ENCODE measurements at places on chromosomes 3 and 15.
A peak's percentile ranks its signal among the peaks of the same experiment; 100 is the strongest.

- DNase-seq, result no peak
These were observed 267.0 kb upstream of the CHRM5 start for GRCh38 chr15:33701304-33701696.

DNA sequence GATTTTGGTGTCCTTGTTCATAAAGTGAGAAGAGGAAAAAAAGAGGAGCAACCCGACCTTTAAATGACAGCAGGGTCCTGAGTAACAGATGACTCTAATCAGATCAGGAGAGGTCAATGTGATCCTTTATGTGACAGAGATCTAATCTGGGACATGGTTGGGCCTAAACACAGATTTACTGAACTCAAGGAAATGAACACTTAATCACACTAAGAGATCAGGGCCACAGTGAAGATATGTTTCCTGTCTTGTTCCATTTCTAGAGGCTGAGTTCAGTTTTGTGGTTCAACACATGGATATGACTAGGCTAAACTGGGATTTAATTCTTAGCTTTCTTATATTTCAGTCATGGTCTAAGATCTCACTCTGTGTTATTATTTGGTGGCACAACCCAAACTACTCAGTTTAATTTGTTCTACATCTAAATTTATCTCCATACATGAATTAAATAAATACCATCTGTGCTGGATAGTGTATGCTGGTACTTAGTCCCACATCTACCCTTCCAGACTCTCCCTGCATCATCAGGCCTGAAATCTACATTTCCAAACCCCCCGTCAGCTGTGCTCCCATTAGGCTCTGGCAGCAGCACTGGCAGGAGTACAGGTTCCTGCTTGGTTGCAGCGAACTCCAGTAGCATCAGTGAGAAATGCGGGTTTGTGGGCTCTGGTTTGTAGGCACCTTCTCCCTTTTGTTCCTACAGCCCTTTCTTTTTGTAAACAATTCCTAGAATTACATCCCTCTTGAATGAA is 22.6 kb downstream of the SFMBT1 start:
- no peak for DNase-seq

DNA sequence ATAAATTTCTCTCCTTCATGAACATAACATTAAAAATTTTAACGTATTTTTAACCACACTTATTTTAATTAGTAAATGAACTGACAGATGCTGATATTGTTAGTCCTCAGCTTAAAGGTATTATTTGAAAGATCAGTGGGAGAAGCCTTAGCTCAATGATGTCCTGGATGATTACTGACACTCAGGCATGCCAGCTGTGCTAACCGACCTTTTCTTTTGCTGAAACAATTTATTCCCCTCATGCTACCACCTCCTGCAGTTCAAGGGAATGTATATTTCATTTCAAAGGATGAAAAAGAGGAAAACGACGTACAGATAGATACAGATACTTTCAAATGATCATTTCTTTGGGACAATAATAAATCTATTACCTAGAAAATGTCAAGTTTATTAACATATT is 620.8 kb downstream of the FGF12 start:
- DNase-seq, result no peak

DNA sequence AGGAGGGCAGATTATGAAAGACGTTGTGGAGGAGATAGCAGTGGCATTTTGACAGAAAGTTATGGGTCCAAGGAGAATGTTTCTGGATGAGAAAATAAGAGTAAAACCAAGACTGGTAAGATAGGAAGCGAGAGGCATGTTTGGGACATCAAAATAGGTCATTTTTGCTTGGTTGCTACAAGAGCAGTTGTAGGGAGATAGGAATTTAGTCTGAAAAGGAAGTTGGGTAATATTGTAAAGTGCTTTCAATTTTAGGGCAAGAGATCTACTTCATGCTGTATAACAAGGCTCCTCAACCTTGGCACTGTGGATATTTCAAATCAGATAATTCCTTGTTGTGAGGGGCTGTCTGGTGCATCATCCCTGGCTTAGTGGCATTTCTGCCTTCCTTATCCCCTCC is 118.0 kb upstream of the DPH6 start:
- DNase-seq, result no peak

DNA sequence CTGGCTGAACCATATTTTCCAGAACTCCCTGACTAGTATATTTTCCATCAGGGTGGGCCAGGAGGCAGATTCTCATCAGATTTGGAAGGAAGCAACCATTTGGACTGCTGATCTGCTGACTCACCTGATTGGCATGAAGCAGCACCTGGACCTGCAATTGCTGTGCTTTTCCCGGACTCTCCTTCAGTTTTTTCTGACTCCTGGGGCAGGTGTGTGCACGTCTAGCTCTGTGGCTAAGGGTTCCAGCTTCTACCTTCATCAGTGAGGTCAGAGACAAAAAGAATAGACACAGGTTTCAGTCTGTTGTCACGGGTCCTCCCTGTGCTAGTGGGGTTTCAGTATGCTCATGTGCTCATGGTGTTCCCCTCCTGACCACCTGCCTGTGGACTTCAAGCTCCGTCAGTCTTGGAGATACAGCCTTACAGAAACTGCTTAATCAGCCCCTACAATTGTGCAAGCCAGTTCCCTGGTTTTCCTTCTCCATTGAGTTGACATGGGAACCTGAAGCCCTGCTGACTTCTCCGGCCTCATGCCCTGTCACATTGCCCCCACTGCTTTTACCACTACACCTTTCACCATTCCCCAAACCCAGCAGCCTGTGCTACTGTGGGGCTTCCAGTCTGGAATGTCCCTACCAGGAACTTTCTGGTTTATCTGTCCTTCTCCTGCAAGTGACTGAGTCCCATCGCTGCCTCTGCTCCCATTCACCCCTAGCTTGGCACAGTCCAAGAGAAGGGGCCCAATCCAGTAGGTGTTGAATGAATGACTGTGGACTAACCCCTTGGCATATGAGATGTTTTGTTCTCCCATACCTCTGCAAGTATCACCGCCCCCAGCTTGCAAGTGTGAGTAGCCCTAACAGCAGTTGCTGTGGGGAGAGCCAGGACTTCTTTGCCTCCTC is 31.7 kb downstream of the HMCES start:
- no peak for DNase-seq

- no peak for DNase-seq
These were observed 68.1 kb downstream of the TRIM69 start for GRCh38 chr15:44804298-44805046.

DNA sequence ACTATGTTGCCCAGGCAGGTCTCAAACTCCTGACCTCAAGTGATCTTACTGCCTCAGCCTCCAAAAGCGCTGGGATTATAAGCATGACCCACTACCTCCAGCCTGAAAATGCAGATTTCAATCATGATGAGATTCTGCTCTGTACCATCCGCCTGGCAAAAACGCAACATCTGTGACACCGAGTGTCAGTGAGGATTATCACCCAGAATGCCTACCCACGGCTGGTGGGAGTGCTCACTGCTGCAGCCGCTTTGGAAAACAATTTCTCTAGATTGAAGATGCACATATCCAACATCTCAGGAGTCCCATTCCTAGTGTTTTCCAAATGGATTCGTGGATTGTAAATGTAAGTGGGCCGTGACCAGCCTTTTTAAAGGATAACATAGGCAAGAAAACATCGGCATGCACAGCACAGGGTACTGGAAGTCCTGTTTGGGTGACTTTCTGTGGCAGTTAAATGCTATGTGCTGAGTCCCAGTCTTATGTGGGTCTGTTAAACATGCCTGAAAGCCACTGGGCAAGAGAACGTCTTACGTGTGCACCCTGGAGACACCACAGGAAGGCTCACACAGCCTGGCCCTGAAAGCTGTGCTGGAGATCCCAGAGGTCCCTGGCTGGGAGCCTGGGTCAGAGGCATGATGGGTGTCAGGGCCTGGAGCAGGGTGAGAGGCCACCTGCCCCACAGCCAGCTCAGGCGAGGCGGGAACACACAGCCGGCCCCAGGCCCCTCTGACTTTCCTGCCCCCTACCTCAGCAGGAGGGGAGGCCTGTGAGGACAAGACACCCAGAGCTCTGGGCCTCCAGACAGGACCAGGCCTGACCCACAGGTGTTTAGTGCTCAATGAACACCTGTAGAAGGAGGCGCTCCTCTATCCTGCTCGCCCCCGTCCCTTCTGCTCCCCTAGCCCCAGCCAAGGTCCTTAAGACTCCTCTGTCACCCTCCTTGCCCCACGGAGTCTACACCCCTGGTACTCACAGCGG is 918 bp downstream of the PRSS50 start:
- no peak for DNase-seq

DNA sequence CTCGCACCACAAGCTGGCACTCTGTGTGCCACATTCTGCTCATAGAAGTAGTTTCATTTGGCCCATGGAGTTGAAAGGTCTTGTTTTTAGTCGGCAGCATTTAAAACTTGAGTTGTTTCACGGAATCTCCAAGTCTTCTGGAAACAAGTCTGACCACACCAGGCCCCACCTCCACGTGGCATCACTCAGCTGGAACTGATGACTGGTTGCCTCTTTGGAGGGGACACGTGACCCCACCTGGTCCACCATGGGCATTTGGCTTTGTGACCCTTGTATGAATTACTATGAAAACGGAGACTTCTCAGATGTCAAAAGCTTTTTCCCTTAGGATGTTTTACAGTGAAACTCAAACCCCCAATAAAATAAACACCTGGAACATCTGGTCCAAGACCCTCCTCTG is 74.9 kb downstream of the NTRK3 start:
- no peak for DNase-seq

DNA sequence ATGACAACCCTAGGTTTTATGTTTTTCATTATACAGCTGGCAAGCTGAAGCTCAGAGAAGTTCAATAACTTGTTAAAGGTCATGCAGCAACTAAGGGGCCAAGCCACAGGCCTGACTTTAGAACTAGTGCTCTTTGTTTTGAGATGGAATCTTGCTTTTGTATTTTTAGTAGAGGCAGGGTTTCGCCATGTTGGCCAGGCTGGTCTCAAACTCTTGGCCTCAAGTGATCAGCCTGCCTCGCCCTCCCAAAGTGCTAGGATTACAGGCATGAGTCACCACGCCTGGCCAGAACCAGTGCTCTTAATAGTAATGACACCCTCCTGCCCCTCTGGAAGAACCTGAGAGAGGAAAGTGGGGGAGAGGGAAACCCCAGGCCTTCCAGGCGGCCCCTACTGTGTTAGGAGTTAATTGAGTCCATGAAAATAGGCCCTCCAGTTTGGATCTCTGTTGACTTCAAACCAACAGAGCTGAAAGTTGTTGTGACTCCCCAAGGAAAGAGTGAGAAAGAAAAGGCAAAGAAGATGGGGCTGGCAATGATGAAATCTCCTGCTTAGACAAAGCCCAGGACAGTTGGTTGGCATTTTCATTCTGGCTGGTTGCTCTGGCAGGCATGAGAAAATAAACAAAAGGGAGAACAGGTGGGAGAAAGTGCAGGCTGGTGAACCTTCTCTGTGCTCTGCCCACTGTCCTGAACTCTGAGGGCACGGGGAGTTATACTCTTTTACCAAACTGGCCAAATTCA is 3.6 kb upstream of the PRRT3 start:
- no peak for DNase-seq

- peak; percentile 69 for DNase-seq
These were observed 20.3 kb downstream of the GMPS start for GRCh38 chr3:155890671-155891190.

DNA sequence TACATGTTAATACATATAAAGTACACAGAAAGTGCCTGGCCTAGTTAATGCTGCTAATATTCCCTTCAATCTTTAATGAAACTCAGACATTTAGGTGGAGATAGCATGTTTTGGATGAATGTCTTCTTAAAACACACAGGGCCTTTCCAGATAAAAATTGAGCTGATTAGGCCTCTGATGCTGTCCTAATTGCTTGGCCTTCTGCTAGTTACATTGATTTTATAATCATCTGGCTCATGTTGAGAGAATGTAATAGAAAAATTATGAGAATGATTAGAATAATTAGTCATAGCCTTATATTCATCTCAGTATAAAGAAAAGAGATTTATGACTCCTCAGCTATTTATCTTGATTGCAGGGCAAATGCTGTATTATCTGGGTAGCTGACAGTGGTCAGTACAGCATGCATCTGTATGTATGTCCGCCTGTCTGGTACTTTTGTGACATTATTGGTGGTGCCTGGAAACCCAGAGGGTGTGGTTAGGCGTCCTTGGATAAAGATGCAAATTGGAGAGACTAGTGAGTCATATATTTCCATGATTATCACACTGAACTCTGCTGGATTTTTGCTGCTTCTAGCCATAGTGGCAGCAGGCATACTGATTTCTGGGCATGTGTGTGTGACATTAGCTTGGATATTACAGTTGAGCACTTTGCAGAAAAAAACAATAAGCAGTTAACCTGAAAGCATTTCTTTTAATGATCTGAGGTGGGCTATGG is 120.8 kb downstream of the FEZF2 start:
- DNase-seq, result no peak

- no peak for DNase-seq
These were observed 8.9 kb downstream of the CMTM6 start for GRCh38 chr3:32493437-32494414.

GRCh38 chr3:38524141-38524739 is 28.1 kb downstream of the EXOG start:
- DNase-seq, result no peak

- DNase-seq, result no peak
These were observed 81.8 kb downstream of the IL20RB start for GRCh38 chr3:137039570-137039969.

DNA sequence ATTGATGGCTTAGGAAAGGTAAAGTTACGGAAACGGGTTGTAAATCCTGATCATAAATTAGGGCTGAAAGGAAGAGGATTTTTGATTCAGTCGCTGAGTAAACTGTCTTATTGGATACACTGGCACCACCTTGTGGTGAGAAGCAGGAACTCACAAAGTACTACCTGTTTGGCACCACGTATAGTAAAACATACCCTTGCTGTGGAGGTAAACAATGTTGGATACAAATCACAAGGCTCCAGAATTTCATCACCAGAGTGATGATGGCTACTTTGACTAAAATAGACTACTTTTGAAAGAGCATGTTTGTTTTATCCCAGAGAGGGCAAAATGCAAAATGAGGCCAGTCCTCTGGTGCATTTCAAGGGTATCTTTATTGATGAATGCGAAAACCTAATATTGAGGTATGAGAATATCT is 216.9 kb downstream of the IGSF11 start:
- DNase-seq, result peak; percentile 43

DNA sequence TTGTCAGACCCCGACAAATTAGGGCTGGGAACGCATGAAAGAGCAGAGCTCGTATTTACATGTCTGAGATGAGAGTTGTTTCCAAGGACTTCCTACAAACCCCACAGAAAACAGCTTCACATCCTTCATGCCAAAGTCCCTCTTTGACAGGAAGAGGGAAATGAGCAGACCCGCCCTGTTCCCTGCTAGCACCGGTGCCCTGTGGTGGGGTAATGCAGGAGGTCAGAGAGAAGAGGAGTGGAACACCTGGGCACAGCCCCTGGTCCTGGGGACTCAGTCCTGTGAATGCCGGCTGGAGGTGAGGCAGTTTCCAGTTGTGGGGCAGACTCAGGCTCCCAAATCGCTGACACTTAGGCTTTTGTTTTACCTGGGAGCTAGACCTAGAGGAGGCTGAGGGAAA is 4.0 kb downstream of the PLA2G4D start:
- no peak for DNase-seq

DNA sequence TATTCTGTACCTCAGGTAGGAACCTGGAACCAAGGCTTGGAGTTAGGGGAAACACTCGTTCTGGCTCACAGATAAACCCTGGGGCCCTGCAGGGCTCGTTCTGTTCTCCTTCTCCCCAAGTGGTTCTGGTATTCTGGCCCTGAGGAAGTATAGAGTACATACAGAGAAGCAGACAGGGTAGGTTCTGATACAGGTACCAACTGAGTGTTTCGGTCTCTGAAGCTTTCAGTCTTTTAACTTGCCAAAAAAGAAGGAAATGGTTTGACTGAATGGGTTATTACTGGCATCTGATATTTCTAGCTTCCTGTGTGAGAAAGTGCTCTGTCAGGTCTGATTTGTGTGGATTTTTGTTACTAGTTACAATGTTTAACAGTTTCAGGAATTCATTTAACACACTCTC is 67.3 kb downstream of the UBE2E2 start:
- DNase-seq, result no peak
